GM12865 (cell line): ENCODE measurements at places on chromosomes 2 and 18.
A peak's percentile ranks its signal among the peaks of the same experiment; 100 is the strongest.

DNA sequence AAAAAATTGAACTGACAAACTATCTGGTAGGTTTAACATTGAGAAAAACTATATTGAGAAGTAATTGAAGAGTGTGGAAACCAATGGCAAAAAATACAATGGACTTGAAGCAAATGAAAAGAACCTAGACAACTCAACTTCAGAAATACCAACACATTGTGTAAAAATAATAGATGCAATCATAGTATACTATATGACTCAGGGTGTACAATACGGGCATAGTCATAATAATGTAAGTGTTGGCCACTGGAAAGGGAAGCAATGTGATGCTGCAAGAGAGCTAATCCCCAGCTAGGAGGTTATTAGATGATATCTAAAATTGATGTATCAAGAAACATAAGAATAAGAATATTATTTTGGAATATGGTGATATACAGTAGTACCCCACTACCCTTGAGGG is 45.3 kb downstream of the SMAD7 start:
- no peak for DNase-seq

- no peak for DNase-seq
These were observed 65.8 kb downstream of the RNF144A start for GRCh38 chr2:6982934-6983589.

DNA sequence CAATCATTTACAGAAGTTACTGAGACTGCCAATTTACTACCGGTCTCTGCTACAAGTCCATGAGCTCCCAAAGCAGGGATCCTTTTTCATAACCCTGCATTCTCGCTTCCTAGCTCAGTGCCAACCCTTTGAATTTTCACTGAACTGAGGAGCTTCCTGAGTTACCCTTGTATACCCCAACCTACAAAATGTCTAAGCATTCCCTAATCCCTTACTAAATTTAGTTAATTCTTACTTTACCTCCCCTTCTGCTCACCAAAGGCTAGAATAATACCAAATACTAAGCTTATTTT is 9.6 kb downstream of the MAT2A start:
- no peak for DNase-seq

DNA sequence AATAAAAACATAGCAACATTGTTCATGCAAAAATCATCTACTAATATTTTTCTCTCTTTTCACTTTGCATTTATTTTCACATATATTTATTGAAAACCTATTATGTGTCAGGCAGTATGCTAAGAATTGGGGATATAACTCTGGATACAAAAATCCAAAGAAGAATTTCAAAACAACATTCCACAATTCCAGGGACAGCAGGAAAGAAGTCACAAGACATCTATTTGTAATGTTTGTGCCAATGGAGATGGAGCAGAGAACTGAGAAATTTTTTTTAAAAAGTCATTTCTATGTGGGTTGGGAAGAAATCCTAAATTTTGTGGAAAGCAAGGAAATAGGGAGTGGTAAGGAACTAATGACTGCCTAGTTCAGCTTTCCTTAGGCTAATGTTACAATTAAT is 128.6 kb upstream of the TLK1 start:
- DNase-seq: no peak

DNA sequence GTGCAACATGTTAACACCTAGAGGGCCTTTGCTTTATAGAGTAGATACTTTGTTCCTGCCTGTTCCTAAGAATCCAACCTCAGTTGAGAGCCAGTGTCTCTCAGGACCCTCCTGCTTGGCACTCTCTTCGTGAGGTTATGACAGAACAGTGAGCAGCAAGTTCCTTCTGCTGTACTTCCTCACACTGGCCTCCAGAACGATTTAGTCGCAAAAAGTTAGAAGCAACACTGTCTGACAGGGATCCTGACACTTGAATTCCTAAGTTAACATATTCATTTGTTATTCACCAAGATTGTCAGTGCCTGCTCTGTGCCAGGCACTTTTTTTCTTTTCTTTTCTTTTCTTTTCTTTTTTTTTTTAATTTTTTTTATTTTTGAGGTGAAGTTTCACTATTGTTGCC is 57.0 kb upstream of the ITM2C start:
- DNase-seq: no peak

- peak; percentile 78 for DNase-seq
These were observed 57.1 kb downstream of the ZFP36L2 start for GRCh38 chr2:43169099-43169945.

- DNase-seq: no peak
These were observed 93.0 kb downstream of the COL6A3 start for GRCh38 chr2:237320801-237321560.

GRCh38 chr2:43355399-43355798 is 129.0 kb upstream of the ZFP36L2 start:
- no peak for DNase-seq

GRCh38 chr2:51213826-51214225 is 181.9 kb upstream of the NRXN1 start:
- DNase-seq: no peak

DNA sequence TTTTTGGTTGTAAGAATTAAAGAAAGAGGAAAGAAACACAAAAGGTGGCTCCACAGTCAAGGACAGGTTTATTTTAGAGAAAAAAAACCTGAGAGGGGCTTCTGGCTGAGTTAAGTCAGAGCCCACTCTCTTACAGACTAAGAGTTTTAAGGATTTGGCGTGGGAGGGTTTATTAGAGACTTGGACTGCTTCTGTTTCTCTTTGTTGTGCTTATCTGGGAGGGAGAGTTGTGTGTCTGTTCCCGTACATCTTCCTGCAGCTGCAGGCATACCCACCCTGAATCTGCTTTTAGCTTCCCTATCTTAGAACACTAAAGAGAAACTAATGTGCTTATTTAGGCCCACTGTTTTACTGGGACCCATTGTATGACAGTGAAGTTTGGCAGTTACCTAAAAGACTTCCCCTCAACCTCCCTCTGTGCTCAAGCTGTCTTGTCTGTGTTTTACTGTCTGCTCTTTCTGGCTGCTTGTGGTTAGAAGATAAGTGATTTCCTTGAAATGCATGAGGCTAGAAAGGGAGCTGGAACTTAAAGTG is 2.7 kb downstream of the RSAD2 start:
- no peak for DNase-seq

DNA sequence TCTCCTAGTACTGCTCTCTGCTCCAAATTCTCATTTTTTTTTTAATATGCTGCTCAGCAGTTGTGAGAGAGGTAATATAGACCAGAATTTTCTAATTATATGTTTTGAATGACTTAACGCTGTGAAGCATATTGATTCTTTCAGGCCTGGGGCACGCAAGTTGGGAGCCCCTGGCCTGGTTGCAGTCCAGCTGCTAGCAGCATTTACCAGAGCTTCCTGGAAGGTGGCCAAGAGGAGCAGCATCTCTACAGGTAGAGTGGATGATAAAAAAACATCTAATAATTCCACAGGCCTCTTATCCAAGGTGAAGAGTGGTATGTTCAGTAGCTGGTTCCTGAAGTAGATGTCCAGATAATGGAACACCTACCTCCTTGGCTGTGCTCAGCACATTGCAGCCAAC is 7.3 kb upstream of the UGP2 start:
- DNase-seq: no peak

DNA sequence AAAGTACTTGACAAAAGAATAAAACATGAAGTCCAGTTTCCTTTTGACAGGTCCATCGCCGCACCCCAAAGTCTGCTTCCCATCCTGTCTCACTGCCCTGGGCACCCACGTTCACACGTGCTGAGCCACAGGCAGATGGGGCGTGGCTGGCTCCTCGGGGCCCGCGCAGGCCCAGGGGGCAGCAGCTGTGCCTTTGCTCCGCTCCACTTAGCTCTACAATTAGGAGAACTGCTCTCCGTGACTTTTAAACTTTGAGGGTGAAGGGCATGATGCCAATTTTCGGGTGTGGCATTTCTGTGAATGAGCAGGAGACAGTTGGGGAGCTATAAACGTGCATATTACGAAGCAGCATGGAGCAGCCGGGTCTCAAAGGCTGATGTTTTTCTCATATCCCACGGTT is 152.4 kb downstream of the TDRD15 start:
- no peak for DNase-seq

DNA sequence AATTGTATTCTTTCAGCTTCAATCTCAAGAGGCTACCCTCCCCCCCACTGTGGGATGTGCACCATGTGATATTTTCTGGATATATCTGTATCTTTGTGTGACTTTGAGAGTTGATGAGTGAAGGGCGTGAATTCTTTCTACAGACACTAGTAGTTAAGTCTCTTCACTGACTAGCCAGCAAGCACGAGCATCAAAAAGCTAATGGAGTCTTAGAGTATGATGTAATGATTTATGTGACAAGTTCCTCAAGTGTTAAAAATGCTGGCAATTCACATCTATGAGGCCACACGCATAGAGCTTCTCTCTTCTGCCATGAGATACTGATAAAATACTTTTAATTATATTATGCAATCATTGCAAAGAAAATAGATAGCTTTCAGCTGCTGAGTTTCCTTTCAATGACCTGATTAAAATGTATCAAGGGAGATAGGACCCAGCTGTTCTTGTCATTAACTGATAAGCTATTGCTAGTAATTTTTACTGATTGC is 304.8 kb downstream of the TRIB2 start:
- no peak for DNase-seq

- no peak for DNase-seq
These were observed 34.6 kb downstream of the USP40 start for GRCh38 chr2:233531955-233532354.

- no peak for DNase-seq
These were observed 113.3 kb downstream of the POLE4 start for GRCh38 chr2:75071766-75072165.

- no peak for DNase-seq
These were observed 2.1 kb downstream of the SERPINB8 start for GRCh38 chr18:63972002-63972376.

DNA sequence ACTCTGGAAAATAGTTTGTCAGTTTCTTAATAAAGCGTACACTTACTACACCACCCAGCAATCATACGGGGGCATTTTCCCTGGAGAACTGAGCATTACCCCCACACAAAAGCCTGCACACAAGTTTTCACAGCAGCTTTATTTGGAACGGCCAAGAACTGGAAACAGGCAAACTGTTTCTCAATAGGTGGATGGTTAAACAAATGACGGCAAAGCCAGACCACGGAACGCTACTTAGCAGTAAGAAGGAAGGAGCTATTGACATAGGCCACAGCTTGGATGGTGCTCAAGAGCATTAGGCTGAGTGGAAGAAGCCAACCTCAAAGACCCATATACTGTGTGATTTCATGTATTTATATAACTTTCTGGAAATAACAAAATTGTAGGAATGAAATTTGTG is 9.0 kb downstream of the MALL start:
- no peak for DNase-seq

DNA sequence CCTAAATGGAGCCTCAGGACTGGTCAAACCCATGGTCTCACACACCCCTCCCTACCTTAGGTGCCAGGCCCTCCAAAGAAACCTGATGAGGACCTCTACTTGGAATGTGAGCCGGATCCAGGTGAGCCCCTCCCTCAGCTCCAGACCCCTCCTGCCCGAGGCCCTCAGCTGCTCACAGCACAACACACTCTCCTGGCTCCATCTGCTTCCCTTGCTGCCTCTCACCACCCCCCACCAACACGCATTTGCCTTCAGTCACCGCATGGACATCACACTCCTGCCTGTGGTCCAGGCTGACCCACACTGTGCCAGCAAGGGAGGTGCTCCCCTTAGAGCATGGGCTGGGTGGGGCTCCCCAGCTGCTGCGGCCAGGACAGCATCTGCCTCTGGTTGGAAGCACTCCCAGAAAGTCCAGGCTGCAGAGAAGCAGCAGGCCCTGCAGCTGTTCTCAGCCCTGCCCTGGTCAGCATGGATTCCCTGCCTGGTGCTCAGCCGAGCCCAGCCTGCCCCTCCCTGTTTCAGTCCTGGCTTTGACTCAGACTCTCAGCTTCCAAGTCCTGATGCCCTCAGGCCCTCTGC is 15.1 kb downstream of the SH2D6 start:
- no peak for DNase-seq

DNA sequence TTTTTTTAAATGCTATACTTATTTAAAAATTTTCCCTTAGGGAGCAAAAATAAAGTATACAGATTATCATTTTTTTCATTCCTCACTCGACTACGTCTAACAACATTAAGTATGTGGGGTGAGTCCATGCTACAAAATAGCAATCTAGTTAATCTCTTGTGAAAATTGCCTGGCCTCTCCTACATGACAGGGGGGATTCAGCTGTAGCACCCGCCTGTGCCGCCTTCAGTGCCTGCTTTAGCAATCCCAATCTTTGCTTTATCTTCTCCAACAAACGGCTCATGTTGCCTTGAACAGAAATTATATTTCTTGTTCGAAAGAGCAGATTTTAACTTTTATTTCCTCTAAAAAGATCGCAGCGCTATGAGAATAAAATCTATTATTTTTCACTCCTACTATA is 2.4 kb upstream of the SOX11 start:
- DNase-seq: no peak

DNA sequence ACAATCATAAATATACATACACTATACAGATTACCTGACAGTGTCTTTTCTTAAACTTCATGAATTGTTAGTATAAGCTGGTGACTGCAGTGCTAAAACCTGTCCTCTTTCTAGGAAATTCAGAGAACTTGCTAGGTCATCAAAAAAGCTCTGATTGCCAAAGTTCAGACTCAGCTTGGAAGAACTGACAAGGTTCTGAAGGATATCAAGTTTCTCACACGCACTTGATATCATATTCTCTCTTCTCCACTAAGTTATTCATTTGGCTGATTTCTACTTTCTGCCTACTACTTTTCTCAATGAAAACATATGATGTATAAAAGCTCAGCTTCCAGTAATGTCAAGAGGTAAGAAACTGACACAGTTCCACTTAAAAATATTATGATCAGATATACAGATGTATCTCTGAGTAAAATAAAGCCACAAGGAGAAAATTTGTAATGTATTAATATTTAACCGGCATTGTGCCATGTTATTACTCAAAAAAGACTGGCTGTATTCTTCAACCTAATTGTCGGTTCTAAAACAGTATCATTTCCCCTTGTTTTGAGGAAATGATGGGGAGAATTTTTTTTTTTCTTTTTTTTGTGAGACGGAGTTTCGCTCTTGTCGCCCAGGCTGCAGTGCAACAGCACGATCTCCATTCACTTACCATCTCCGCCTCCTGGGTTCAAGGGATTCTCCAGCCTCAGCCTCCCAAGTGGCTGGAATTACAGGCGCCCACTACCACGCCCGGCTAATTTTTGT is 2.4 kb downstream of the OSBPL1A start:
- no peak for DNase-seq

DNA sequence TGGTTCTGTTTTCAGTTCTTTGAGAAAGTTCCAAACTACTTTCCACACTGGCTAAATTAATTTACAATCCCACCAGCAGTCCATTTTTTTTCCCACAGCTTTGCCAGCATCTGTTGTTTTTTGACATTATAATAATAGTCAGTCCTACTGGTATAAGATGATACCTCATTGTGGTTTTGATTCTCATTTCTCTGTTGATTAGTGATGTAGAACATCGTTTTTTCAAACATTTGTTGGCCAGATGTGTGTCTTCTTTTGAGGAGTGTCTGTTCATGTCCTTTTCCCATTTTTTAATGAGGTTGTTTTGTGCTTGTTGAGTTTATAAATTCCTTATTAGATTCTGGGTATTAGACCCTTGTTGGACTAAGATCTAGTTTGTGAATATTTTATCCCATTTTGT is 376.8 kb upstream of the NT5C1B start:
- DNase-seq: no peak

- no peak for DNase-seq
These were observed 1206.7 kb upstream of the CDH2 start for GRCh38 chr18:29383311-29384273.
